CD4-positive, alpha-beta T cell treated with Interleukin-10 for 1 hour (primary cell): ENCODE measurements at places on chromosomes 12 and 14.

DNA sequence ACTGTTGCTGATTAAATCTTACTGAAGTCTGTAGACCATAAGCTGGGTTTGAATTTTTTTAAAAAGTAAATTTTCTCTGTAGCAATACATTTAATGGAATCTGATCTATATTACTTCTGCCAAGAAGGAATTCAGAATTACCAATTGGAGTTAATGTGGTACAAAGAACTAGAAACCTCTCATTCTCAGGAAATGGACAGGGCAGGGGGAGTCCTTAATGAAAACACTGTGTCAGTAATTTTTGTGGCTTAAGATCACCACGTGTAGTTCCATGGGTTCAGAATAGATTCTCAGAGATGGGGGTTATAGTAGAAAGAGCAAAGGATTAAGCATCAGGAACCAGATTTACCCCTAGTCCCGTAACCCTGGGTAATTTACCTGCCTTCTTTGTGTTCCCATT lies 30.3 kb downstream of the FBXL14 start:
- DNase-seq = no peak

GRCh38 chr14:54776361-54777001 lies 126.1 kb downstream of the GCH1 start:
- peak; percentile 24 for DNase-seq

- no peak for DNase-seq
Observed at GRCh38 chr12:51897181-51897580, 9.3 kb downstream of the ANKRD33 start.

DNA sequence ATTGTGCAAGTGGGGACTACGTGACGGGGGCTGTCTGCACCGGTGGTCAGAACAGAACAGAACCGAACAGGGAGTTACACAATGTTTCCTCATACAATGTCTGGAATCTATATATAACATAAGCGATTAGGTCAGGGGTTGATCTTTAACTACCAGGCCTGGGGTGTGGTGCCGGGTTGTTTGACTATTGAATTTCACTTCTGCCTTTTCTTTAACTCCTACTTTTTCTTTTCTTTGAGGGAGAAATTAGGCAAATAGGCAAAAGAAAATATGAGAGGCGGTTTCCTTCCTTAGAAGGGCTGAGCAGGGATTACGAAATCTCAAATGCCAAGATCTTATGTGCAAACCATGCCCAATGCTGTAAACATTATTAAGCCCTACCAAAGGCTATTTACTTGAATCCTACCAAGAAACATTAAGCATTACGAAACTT lies 140.3 kb downstream of the SLC38A6 start:
- no peak for DNase-seq

DNA sequence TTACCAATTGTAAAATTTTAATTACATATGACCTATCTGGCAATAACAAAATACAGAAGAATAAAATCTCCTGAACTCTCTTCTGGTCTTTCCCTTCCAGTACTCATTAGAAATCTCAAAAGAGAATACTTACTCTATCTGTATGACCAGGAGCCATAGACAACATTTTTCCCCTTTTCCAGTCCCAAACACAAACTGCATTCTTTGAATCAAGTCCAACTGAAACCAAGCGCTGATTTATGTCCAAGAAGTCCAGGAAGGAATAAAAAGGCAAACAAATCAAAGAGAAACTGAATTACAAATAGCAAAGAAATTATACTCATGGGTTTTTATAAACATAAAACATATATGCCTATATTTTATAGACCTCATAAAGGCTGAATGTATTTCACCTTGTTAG lies 46.7 kb downstream of the EML5 start:
- no peak for DNase-seq

- DNase-seq = no peak
Observed at GRCh38 chr14:39773387-39774126, 341.3 kb upstream of the FBXO33 start.
